Tibial nerve (tissue), 4 donors: ENCODE measurements at places on chromosomes 2 and 18. TPM values are rescaled to one million over a fixed set of nuclear protein-coding genes. Genes with fewer than 3 reads are reported as not detected.

The KRTCAP3 gene
- total RNA-seq, result 3.6 TPM

The CFC1 gene
- total RNA-seq, result not detected

- H3K4me3 ChIP-seq, result no peak overlapping the region
- peak; percentile 81 for DNase-seq
- H3K4me1 ChIP-seq, result peaks cover 52% of the 10 kb centered on the region
- peak overlapping the region; percentile 41 for H3K27ac ChIP-seq
Measured at GRCh38 chr2:152611458-152612231, 105.6 kb downstream of the PRPF40A start.

DNA sequence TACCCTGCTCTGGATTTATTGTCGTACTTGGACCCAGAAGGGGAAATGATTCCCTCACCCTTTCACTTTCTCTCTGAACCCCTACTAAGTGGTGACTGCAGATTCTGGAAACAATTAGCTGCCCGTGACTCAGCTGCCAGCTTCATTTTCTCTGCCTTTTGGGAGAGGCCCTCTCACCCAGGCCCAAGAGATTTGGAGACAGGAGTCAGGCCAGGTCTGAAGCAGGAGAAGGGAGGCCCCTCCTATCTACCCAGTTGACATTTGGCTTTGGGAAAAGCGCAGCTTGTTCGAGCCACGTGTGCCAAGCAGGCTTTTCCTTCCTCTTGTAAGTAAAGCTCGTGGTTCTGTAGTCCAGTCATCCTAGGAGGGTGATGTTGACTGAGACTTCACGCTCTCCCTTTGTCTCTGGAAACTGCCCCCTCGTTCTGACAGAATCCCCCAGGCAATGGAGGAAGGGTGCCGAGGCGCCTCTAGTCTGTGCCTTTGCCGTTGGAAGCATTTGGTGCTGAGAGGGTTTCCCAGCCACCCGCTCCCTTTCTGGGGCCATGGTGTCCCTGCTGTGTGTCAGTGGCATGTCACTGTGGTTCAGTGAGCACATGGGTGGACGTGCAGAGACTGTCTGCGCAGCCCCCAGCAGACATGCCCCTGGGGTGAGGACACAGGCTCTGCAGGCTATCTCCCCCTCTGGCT is 8.6 kb downstream of the OXER1 start:
- H3K36me3 ChIP-seq, result peaks cover 32% of the 10 kb centered on the region
- DNase-seq, result no peak
- H3K4me1 ChIP-seq, result no peaks in the 10 kb centered on the region
- H3K27ac ChIP-seq, result no peak overlapping the region

- peaks cover 69% of the 10 kb centered on the region for H3K4me1 ChIP-seq
- H3K4me3 ChIP-seq, result no peak overlapping the region
- no peak overlapping the region for H3K27ac ChIP-seq
- no peaks in the 10 kb centered on the region for H3K27me3 ChIP-seq
Measured at GRCh38 chr2:96198921-96199320, 9.7 kb downstream of the STARD7 start.

DNA sequence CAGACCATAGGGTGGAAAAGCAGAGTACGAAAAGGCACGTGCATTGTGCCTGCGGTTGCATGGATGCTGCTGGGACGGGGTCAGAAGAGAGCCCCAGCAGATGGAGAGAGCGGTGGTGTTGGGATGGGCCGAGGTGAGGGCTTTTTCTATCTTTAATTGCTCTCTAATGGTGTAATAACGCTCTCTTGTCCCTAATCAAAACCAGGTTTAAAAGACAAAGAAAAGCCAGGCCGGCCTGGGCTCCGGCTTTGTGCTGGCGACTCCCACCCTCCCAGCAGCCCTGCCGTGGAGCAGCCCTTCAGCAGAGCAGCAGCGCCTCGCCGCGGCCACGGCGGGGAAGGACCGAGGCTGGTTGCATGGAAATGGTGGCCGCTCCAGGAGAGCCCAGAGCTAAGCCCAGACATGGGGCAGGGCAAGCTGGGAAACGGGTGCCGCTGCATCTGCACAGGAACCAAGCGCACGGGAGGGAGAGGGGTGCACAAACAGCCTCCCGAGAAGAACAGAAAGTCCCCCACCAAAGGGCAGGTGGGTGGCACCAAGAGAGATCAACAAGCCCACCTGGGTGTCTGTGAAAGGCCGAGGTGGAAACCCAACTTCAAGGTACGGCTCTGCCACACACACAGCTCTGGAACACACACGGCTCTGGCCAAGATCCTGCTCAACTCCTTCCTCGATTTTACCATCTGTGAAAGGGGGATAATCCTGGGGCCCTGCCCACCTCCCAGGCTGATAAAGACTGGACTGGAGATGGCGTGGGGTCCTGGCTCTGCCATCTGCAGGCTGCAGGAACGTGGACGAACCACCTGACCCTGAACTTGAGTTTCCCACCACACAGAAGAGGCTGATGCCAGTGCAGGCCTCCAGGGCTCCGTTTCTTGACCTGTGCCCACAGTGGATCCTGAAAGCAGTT is 15.0 kb downstream of the HS1BP3 start:
- peaks cover 72% of the 10 kb centered on the region for H3K36me3 ChIP-seq
- peak; percentile 92 for DNase-seq
- no peaks in the 10 kb centered on the region for H3K27me3 ChIP-seq
- peak overlapping the region; percentile 37 for H3K27ac ChIP-seq
- H3K4me3 ChIP-seq, result no peak overlapping the region

GRCh38 chr2:112910219-112910618 is 746 bp upstream of the IL37 start:
- no peaks in the 10 kb centered on the region for H3K27me3 ChIP-seq
- H3K36me3 ChIP-seq, result no peaks in the 10 kb centered on the region
- no peak for DNase-seq
- no peak overlapping the region for H3K27ac ChIP-seq
- no peak overlapping the region for H3K4me3 ChIP-seq

- no peak overlapping the region for H3K4me3 ChIP-seq
- no peaks in the 10 kb centered on the region for H3K27me3 ChIP-seq
- no peak overlapping the region for H3K27ac ChIP-seq
- DNase-seq, result no peak
- H3K4me1 ChIP-seq, result no peaks in the 10 kb centered on the region
Measured at GRCh38 chr2:134193006-134193405, 60.9 kb upstream of the MGAT5 start.

DNA sequence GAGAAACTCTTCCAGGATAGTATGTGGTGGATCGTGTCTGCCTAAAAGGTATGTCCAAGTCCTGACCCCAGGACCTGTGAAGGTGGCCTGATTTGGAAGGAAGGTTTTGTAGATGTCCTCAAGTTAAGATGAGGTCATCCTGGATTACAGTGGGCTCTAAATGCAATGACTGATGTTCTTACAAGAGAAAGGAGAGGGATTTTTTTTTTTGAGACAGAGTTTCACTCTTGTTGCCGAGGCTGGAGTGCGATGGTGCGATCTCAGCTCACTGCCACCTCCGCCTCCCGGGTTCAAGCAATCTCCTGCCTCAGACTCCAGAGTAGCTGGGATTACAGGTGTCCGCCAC is 19.9 kb downstream of the MBP start:
- no peak overlapping the region for H3K27ac ChIP-seq
- H3K27me3 ChIP-seq, result no peaks in the 10 kb centered on the region
- no peak for DNase-seq
- H3K4me1 ChIP-seq, result peaks cover 20% of the 10 kb centered on the region
